K562 (cell line): ENCODE measurements at places on chromosomes 2 and 18. TPM values are rescaled to one million over a fixed set of nuclear protein-coding genes. Genes with fewer than 3 reads are reported as not detected.

FMNL2 gene
- 0.27 TPM in 2 replicates for total RNA-seq

HOXD12 gene
- total RNA-seq: not detected in 2 replicates

DSG4 gene
- not detected in 2 replicates for total RNA-seq

GREB1L gene
- 0.11 TPM in 1 of 2 replicates, not detected in the other for total RNA-seq

RGPD4 gene
- total RNA-seq: not detected in 2 replicates

XIRP2 gene
- 0.07 TPM in 1 of 2 replicates, not detected in the other for total RNA-seq

ESPNL gene
- total RNA-seq: 0.04 and 0.09 TPM in 2 replicates
